Suppressor macrophage treated with lipopolysaccharide for 1 hour (primary cell): ENCODE measurements at places on chromosomes 11 and 22.

- DNase-seq = no peak
Observed at GRCh38 chr11:78630561-78631303, 56.1 kb upstream of the NARS2 start.

DNA sequence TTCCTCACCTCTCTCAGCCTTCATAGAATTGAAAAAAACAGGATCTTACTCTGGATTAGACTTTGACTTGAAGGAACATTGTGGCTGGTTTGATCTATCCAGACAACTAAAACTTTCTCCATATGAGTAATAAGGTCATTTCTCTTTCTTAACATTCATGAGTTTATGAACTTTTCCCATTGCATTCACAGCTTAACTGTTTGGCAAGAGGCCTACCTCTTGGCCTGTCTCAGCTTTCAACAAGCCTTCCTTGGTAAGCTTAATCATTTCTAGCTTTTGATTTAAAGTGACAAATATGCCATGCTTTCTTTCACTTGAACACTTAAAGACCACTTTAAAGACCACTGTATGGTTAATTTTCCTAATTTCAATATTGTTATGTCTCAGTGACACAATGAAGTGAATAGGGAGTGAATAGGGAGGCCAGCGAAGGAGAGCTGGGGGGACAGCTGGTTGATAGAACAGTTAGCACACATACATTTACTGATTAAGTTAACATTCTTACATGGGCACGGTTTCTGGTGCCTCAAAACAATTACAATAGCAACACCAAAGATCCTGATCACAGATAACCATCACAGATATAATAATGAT lies 17.0 kb downstream of the IMMP1L start:
- no peak for DNase-seq

DNA sequence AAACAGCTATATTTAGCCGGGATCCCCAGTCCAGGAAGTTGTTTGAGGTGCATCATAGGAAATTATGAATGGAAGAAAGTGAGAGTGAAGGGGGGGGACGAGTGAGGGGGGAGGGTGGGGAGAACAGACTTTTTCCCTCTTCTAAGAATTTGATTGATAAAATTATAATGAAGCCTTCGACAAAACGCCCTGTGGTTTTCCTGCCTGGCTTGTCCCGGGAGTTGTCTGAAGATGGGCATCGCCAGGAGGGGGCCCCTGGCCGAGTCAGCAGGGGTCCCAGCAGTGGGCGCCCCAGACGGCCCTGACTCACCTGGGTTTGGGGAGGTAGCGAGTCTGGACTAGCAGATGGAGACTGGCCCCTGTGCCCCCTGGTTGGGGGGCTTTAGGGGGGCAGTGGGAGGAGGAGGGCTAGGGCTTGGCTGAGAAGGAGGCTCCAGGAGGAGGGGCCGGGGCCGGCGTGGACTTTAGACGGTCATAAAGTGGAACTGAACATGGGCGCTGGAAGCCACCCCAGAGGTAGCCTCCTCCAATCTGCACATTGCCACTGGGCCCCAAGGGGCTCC lies 336 bp upstream of the LIF start:
- no peak for DNase-seq

DNA sequence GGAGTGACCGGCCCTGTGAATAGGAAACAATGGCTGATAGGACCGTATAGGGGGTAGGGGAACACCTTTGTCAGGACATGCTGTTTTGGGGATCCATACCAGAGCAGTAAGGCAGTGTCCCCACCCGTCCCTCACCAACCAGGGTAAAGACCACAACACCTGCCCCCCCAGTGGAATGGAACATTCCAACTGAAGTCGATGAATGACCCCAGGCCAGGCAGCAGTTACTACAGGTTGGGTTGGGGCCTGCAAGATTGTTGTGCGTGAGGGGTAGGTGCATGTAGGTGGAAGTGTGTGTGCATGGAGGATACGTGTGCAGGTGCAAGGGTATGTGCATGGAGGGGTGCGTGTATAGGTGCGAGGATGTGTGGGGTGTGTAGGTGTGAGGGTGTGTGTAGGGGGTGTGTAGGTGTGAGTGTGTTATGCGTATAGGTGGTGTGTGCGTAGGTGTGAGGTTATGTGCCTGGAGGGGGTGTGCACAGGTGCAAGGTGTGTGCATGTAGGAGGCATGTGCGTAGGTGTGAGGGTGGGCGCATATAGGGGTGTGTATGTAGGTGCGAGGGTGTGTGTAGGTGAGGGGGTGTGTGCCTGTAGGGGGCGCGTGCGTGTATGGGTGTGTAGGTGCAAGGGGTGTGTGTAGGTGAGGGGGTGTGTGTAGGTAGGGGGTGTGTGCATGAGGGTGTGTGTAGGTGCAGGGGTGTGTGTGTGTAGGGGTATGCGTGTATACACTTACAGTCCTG lies 32.9 kb downstream of the PISD start:
- no peak for DNase-seq

DNA sequence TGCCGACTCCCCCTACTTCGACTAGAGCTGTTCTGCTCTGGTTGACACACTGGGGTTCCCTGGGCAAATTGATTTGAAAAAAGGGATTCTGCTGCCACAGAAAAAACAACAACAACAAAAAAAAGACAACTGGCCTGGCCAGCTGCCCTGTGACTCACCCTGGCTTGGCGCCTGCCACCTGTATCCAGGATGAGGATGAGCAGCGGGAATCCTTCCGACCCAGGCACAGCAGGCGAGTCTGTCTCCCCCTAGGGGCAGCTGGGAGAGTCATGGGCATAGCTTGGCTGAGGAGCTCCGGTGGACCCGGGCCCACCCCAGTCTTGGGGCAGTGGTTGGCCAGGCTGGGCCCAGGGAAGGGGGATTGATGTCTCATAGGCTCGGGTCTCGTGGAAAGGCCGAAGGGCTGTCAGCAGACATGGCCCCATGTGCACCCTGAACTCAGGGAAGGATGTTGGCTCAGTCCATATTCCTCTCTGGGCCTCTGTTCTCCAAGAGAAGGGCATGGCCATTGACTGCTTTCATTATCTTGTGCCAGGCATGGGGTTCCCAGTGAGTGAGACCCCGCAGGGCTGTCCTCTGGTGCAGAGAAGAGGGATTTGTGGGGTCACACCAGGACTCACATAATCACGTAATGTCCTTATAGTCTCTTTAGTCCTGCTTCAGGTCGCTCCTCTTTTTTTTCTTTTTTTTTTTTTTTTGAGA lies 10.4 kb upstream of the SUN2 start:
- peak; percentile 71 for DNase-seq

GRCh38 chr11:122198291-122198983 lies 82.4 kb upstream of the BLID start:
- no peak for DNase-seq

GRCh38 chr22:46087816-46088277 lies 62.5 kb upstream of the PPARA start:
- no peak for DNase-seq

GRCh38 chr11:108393046-108393445 lies 74.3 kb downstream of the C11orf65 start:
- DNase-seq = peak; percentile 25

DNA sequence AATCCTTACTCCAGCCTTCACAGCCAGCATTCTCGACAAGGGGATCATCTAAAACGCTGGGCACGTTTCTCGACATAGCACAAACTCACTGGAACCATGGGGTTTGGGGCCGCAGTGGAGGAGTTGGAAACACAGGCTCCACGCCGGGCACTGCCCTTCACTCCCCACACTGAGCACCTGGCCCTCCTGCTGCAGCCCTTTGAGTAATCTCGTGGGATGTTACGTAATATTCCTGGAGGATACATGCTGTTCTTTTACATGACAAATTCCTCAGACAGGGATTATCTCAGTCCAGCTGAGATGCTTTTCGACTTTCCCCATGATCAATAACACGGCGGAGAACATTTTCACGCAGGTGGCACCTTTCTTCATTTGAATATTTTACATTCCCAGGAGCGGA lies 408.0 kb downstream of the SHANK2 start:
- DNase-seq = no peak

DNA sequence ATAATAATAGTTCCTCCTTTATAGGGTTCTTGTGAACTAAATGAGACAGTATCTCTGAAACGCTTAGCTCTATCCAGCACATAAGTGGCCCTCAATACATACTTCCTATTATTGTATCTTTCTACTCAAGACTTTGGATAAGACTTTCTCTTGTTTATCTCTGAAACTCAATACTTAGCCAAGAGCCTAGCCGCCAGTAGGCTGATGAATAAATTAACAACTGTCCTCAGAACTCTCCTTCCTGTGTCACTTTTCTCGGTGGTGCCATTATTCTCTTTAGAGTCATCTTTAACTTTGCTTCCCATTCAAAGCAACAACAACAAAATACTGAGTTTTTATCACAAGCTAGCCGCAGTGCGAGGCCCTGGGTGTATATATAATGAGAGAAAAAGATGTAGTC lies 86.9 kb downstream of the FAM83F start:
- DNase-seq = no peak

- DNase-seq = peak; percentile 69
Observed at GRCh38 chr11:45872651-45873356, 12.6 kb upstream of the MAPK8IP1 start.

GRCh38 chr11:14764179-14764578 lies 120.6 kb downstream of the PDE3B start:
- DNase-seq = no peak

DNA sequence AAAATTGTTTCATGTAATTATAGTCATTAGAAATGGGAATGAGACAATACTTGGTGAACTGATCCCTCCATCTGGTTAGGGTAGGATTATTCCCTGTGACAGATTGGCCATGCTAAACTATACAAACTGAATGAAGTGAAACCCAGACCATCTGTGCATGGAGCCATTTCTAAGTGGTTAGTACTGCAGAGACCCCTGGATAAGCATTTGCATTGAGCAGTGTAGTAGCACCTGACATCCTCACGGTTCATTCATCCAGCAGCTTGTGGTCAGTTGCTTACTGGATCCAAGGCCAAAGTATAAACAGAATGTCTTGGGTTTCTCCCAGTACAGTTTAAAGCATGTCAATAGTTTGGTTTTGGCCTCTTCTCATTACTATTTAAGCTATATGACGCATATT lies 93.8 kb upstream of the ARHGAP42 start:
- DNase-seq = no peak

DNA sequence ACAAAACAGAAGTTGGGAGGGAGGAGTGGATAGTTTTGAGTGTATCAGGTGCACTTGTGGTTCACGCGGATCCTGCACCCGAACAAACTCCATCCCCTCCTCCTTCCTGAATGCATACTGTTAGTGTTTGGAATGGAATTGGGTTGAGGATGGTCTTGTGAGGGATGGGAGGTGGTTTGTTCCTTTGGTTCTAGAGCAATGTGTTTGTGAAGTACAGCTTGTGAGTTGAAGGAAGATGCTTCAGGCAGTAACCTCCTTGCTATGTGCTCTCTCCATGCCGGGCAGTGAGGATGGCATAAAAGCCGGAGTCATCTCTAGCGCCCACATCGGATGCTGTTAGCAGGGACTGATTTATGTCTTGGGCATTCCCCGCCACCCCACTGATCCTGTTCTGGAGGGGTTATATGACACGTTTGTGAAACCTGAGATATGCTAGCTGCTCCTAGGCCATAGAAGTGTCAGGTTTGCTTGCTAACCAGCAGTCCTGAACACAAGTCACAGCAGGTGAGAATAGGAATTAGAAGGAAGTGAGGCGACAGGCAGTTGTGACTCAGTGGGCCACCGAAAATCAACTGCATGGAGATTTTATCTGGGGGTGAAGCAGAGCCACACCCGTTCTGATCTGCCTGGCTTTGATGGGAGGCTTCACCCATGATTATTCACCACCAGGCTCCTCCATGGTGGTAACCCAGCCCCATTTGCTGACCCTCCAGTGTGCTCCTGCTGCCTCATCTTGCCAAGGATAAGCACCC lies 2.2 kb downstream of the BCR start:
- peak; percentile 74 for DNase-seq

DNA sequence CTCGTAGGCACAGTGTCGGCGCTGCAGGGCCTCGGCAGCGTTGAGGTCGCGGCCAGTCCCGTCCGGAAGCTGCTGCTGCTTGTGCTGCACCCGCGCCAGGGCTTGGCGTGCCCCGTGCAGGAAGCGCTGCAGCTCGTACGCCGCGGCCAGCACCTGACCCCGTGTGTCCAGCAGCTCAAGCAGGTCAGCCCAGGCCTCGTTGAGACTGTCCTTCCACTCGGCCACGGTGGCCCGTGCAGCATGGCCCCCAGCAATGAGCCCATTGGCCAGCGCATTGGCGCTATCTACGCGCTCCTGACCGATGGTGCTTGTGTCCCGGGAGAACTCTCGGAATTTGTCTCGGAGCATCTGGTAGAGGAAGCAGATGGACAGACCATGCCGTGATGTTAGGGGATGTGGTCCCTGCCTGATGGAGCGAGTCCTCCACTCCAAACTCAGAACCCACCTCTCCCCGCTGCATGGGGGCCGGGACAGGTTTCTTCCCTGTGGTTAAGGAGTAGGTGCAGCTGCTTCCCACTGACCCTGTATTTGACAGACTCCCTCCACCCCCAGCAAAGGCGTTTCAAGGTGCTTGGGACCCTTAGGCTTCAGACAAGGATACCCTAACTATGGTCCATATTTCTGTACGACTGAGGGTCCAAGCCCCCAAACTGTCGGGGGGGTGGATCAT lies 13.8 kb upstream of the RBM4B start:
- no peak for DNase-seq

GRCh38 chr22:31944700-31945442 lies 536 bp downstream of the YWHAH start:
- DNase-seq = no peak

- DNase-seq = no peak
Observed at GRCh38 chr11:41065432-41065831, 394.0 kb downstream of the LRRC4C start.

DNA sequence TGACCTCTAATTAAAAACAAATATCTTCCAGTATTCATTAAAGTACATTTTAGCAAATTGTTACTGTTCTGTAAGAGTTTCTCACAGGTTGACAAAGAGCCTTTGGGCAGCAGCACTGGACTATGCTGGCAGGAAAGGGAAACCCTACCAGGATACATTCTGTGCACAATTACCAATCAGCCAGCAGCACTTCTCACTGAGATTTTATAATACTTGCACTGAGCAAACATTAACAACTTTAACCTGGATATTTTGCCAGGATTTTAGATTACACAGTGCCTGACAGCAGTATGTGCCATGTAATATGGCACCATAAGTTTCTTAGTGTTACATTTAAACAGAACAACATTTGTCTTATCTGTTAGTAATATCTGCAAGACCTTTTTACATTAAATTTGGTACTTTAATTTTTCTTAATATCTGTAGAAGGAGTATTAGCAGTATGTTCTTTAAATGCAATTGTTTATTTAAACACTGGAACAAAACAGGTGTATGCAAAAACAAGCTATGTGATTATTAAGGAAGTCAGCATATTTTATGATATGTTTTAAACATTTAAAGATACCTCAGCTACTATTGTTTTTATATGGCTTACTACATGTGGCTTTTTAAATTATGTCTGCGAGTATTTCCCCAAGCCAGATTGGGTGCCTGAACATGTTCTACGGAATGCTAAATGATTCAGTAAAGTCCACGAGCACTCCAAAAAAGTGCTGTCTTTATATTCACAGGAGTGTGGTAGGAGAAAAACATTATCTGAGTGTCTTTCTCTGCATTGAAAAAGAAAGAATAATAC lies 699.0 kb upstream of the LUZP2 start:
- DNase-seq = no peak

- DNase-seq = no peak
Observed at GRCh38 chr11:110655967-110656366, 56.3 kb downstream of the ARHGAP20 start.

GRCh38 chr11:77203901-77204753 lies 76.1 kb downstream of the MYO7A start:
- DNase-seq = no peak
